ENCODE measurements at places on chromosomes 4 and X. TPM values are rescaled to one million over a fixed set of nuclear protein-coding genes. Genes with fewer than 3 reads are reported as not detected.
A peak's percentile ranks its signal among the peaks of the same experiment; 100 is the strongest.

DNA sequence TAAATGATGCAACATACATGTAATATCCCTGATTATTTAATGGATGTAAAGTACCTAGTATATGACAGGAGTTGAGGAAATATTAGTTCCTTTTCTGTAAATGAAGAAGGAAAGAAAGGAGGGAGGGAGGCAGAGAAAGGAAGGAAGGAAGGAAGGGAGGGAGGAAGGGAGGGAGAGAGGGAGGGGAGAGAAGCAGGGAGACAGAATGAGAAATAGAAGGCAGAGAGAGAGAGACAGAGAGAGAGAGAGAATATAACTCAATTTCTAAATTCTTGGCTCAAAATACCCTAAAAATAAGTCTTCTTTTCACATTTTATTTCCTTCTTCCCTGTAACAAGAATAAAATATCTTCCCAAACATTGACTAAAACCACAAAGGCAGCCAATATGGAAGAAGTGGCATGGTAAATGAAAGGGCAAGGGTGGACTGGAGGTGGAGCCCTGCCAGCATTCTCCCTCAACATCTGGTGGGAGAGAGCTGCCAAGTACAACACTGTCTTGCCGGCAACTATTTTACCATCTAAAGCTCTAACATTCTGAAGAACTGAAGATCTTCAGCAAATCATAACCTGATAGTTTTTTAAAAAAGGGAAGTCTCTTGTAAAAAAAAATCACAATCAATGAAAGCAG is 245.1 kb downstream of the PPP3CA start:
- H3K4me1 ChIP-seq = peaks cover 37% of the 10 kb centered on the region
- peaks cover 6% of the 10 kb centered on the region for H3K36me3 ChIP-seq
- peak overlapping the region; percentile 3 for H3K27ac ChIP-seq
- H3K4me3 ChIP-seq = no peak overlapping the region
- no peaks in the 10 kb centered on the region for H3K27me3 ChIP-seq
- DNase-seq = no peak

GRCh38 chrX:55488006-55488592 is 1.5 kb downstream of the USP51 start:
- H3K27me3 ChIP-seq = no peaks in the 10 kb centered on the region
- no peak for DNase-seq
- H3K4me1 ChIP-seq = peaks cover 11% of the 10 kb centered on the region
- peak overlapping the region; percentile 88 for H3K27ac ChIP-seq
- H3K4me3 ChIP-seq = peak overlapping the region; percentile 94
- H3K36me3 ChIP-seq = no peaks in the 10 kb centered on the region

GRCh38 chrX:134840370-134840769 is 150.4 kb upstream of the SMIM10 start:
- H3K27ac ChIP-seq = no peak overlapping the region
- no peak overlapping the region for H3K4me3 ChIP-seq
- H3K27me3 ChIP-seq = no peaks in the 10 kb centered on the region
- H3K4me1 ChIP-seq = no peaks in the 10 kb centered on the region
- H3K36me3 ChIP-seq = no peaks in the 10 kb centered on the region

DNA sequence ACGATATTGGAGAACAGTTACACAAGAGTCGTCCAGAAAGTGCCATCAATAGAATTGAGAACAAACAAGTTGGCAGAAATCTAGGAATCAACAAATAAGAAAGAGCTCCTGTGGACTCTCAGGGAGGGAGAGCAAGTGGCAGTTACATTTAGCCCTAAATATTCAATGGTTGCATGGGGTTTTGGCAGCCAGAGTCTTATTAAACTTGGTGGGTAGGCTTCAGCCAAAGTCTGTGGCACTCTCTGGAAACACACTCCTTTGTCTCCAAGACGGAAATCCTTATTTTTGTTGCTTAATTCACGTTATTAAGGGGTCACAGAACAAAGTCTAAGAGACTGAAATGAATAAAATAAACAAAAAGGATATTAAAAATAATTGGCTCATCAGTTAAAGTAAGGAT is 742.2 kb upstream of the ATOH1 start:
- no peaks in the 10 kb centered on the region for H3K27me3 ChIP-seq
- H3K27ac ChIP-seq = no peak overlapping the region
- no peaks in the 10 kb centered on the region for H3K4me1 ChIP-seq
- no peak for DNase-seq

Gene ABCG2
- total RNA-seq = 0.07 TPM

Gene FRMD7
- total RNA-seq = not detected

Gene DCHS2
- total RNA-seq = 0.02 TPM

Measured in B cell (primary cell).